Hair follicle dermal papilla cell (primary cell): ENCODE measurements at places on chromosomes 5 and 9. TPM values are rescaled to one million over a fixed set of nuclear protein-coding genes. Genes with fewer than 3 reads are reported as not detected.

Gene CKMT2
- total RNA-seq, result not detected in 2 replicates

Gene HTR1A
- not detected in 2 replicates for total RNA-seq

Gene GLDC
- not detected in 2 replicates for total RNA-seq

Gene FOXD4L3
- total RNA-seq, result 0.49 TPM in 1 of 2 replicates, not detected in the other

Gene AK8
- 0.32 and 0.85 TPM in 2 replicates for total RNA-seq

Gene CNTNAP3
- total RNA-seq, result under 0.01 and 0.12 TPM in 2 replicates

Gene PCDHGA1
- total RNA-seq, result 1.1 and 1.6 TPM in 2 replicates

Gene ISL1
- total RNA-seq, result not detected in 2 replicates

Gene ADRA1B
- total RNA-seq, result 0.49 TPM in 2 replicates
